ENCODE measurements at places on chromosomes 7 and 10.

DNA sequence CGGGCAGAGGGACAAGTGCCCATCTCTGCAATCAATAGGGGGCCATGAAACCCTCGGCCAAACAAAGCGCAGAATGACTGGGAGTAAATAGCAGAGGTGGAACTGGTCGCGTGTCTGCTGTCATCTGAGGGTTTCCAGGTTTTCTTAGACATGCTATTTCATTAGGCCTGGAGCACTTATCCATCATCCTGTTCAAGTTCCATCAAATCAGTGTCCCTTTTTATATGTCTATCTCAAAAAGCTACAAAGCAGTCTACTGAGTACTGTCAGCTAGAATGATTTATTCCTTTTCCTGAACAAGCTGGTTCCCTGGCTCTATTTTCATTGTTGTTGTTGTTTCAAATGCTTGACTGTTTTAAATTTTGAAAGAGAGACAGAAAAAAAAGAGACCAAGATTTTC, 590.5 kb downstream of the PARD3 start:
- peak; percentile 57 for DNase-seq

DNA sequence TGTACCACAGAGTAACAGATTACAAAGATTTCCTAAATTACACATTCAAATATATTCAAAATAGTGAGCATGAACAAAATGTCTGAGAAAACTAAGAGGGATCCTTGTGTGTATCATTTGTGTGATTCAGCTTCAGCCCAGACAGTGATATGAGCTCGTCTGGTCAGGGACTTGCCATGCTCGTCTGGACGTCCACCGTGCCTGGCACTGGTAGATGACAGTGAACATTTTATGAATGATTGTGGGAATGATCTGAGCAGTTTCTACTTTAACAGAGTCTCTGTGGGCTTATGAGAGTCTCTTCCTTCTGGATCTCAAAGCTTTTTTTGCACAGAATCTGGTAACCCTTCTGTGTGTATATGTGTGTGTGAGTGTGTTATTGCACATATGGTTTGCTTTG, 34.2 kb upstream of the ANKRD2 start:
- no peak for DNase-seq

GRCh38 chr10:60818134-60818770, 40.0 kb downstream of the CDK1 start:
- DNase-seq = no peak

DNA sequence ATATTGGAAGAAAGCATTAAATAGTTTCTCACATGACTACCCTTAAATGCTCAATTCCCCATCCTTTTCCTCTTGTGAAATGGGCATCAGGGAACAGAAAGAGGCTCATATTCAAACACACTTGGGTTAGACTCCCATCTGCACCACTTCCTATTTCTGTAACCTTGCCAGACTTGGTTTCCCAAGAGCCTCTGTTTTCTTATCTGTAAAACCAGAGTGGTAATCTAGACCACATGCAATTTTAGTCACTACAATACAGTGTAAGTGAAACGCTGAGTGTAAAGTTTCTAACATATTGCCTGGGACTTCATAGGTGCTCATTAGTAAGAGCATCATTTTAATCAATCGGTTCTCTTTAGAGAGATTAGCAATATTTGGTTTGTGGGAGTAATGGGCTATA, 136.3 kb downstream of the SORCS1 start:
- DNase-seq = no peak

GRCh38 chr7:57308631-57309408, 141.2 kb upstream of the ZNF716 start:
- DNase-seq = peak; percentile 18

DNA sequence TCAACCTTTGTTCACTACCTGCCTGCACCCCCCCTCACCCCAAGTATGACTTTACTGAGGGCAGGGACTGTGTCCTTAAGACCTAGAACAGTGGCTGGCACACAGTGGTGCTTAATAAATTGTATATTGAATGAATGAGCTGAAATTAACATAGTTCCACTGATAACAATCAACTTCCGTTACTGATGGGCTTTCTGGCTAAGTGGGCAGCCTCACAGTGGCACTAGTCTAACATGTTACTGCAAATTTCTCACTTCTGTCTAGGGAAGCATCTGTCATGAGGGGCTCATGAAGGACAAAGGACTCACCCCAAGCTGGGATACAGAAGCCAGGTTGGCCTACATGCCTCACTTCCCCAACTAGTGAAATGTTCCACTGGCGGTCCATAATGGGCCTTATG, 79.3 kb downstream of the CTTNBP2 start:
- no peak for DNase-seq

GRCh38 chr10:130579913-130580312, 443.7 kb downstream of the GLRX3 start:
- DNase-seq = no peak

GRCh38 chr10:92640107-92640506, 47.2 kb downstream of the KIF11 start:
- no peak for DNase-seq

DNA sequence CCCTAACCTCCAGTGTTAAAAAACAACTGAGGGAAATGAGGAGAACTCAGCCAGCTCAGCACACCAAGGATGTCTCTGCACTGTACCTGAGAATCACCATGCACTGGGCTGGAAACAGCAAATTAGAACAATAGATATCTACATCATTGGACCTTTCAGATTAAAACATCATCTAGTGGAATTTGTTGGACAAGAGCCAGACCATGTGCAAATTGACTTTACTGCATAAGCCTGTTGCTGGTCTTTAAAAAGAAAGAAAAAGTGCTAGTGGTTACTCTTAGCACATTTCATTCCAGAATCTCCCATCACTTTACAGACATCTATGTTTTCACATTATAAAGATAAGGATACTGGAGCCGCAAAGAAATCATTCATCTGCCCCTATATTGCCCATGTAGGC, 75.4 kb downstream of the FGFR2 start:
- no peak for DNase-seq

DNA sequence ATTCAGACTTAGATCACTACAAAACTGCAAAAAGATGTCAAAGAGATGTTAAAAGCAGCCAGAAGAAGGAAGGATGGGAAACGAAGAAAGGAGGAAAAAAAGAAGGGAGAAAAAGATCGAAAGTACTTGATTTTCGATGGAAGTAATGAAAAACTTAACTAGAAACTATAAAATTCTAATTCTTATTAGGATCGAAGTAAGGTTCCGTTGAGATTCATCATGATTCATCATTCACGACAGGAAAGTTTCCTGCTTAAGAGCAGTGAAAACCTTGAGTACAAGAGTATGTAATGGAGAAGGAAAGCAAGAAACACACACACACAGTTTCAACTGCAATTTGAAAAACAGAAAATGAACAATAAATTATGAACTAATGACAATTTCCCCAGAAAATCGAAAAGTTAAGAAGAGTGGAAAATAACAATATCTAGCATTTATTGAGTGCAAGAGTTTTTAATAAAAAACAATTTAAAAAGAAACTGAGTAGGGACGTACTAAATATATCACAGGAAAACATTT, 1.1 kb upstream of the ING3 start:
- peak; percentile 50 for DNase-seq

- DNase-seq = no peak
Measured at GRCh38 chr7:69683002-69683401, 84.7 kb downstream of the AUTS2 start.

GRCh38 chr7:6430271-6430940, 17.3 kb downstream of the DAGLB start:
- no peak for DNase-seq

DNA sequence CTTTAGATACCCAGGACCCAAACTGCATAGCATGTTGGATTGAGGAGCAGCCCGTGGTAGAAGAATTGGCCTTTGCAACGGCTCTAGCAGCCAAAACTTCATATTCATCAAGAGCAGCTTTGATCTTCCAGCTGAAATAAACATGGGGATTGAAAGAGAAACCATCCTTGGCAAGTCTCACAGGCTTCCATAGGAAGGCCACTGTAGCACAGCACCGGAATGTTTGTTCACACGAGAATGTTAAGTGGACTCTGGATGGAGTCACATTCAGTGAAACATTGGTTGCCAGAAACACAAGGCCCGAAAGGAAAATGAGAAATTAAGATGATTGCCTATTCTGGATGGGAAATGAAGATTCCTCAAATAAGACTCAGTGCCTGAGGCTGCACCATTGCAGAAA, 97.4 kb downstream of the RAB18 start:
- DNase-seq = no peak

DNA sequence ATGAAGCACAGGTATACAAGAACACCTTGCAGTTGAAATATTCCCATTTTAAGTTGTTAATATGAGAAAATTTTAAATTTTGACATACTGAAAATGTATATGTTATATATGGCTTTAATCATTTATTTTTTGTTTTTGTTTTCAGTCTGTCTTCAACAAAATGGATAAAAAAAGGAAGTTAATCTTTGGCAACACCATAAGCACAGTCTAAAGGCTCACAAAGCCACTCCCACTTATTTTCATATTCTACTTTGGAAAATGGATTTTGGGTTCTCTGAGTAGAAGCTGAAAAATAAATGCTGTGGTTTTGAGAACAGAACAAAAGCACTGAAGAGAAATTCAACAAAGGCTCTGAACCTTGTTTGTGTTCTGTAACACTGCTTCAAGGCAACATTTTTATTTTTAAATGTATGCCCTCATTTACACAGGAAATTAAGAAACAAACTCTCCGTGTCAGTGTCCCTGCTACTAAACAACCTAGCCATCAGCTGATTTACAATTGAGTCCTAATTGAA, 81.3 kb upstream of the LRRN3 start:
- DNase-seq = no peak

- peak; percentile 69 for DNase-seq
Measured at GRCh38 chr7:48887500-48887899, 36.8 kb upstream of the CDC14C start.

- no peak for DNase-seq
Measured at GRCh38 chr7:39197831-39198230, 220.1 kb downstream of the POU6F2 start.

DNA sequence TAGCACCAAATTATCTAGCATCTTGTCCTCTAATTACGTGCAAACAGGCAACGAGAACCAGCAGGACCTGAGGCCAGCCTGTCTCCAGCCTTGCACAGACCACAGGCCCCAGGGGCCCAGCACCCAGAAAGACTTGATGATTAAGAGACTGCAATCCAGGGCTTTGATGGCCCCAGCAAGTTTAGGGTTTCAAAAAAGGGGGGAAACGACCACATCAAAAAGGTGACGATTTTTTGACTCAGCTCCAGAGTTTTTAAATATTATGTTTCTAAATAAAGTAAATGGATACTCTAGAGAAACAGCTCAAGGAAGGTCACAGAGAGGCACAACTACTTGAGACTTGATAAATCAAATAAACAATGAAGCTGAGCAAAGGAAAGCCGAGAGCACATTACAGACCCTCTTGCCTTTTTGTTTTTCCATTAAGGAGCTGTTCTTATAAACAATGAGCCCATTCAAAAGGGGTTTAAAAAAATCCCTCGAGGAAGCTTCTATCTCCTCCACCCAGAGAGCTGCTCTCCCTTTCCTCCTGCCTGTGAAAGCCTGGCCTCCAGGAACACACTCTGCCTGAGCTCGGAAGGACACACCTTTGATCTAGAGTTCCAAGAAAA, 44.1 kb downstream of the GLI3 start:
- DNase-seq = no peak

DNA sequence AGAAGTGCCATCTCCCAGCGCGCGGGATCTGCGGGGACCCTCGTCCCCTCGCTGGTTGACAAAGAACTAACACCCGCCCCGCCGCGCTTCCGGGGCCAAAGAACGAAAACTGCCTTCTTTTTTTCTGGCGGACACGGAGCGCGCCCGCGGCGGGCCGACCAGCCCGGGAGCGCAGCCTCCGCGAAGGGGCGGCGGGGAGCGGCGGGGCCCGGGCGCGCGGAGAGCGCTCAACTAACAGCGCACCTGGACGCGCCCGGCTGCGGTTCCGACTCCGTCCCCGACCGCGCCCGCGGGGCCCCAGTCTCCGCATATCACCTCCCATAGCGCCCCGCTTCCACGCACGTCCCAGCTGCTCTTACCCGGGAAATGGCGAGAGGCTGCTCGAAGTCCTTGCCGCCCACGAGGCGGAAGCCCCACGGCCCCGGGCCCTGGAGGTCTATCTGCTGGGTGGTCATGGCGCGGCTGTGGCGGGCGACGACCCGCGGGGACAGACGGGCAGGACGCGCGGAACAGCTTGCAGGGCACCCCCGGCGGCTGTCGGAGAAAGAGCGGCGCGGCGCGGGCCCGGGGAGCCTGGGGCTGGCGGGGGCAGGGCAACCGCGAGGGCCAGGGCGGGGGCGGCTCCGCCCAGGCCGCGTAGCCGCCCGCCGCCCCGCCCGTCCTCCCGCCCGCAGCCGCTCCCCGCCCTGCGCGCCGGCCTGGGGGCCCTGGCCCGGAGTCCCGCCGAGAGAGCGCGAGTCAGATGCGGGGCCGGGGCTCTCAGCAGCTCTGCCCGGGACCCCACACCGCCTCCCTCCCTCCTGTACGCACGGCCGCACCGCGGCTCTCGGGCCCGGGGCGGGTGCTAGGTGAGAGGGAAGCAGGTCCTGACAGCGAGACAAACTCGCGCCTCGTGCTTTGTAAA, at the start of gene PDLIM1:
PDLIM1 (minus strand) TSS at position 543 of the 904 bp plus-strand sequence; CDS start at position 455, 88 bp downstream.
- DNase-seq = peak; percentile 89

DNA sequence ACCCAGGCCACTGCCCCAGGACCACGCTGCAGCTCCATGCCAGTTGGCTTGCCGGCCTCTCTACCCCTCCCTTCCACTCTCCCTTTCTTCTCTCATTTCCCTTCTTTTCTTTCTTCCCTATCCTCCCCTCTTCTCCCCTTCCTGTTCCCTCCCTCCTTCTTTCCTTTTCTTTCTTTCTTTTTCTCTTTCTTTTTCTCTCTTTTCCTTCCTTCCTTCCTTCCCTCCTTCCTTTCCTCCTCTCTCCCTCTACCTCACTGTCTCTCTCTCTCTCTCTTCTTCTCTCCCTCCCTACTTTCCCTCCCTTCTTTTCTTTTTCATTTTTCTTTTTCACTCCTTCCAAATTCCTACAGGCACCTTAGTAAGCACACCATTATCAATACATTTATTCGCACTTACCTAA, 30.3 kb upstream of the R3HCC1L start:
- DNase-seq = no peak

- peak; percentile 76 for DNase-seq
Measured at GRCh38 chr10:22315455-22316285, 518 bp upstream of the COMMD3 start.

DNA sequence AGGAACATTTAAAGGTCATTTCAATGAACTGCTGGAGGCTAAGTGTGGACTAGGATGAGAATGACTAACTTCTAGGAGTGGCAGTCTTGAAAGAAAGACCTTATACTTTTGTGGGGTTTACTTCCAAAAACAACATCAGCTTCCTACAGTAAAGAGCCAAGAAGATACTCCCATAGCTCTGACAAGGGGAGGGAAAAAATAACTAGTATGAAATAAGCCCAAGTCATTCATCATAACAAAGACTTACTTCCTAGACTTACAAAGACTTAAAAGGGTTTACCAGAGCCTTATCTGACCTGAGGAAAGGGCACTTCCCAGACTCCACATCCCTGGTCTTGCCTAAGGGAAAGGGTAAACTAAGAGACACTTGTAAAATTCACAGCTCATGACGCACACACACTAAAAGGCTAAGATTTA, 31.7 kb downstream of the ARHGAP12 start:
- DNase-seq = no peak

GRCh38 chr7:54544527-54545240, 2.5 kb downstream of the VSTM2A start:
- DNase-seq = no peak

GRCh38 chr7:732094-732541, 5.0 kb upstream of the PRKAR1B start:
- DNase-seq = peak; percentile 98
